Activated T-cell treated with anti-CD3 and anti-CD28 coated beads, Interleukin-2, amount 50 U/mL, for 72 hours (primary cell): ENCODE measurements at places on chromosomes 2 and 18.

GRCh38 chr2:190864375-190864774 lies 16.2 kb upstream of the GLS start:
- H3K27me3 ChIP-seq, result peaks cover 6% of the 10 kb centered on the region
- H3K4me1 ChIP-seq, result peaks cover 29% of the 10 kb centered on the region
- DNase-seq, result no peak
- no peak overlapping the region for H3K4me3 ChIP-seq

DNA sequence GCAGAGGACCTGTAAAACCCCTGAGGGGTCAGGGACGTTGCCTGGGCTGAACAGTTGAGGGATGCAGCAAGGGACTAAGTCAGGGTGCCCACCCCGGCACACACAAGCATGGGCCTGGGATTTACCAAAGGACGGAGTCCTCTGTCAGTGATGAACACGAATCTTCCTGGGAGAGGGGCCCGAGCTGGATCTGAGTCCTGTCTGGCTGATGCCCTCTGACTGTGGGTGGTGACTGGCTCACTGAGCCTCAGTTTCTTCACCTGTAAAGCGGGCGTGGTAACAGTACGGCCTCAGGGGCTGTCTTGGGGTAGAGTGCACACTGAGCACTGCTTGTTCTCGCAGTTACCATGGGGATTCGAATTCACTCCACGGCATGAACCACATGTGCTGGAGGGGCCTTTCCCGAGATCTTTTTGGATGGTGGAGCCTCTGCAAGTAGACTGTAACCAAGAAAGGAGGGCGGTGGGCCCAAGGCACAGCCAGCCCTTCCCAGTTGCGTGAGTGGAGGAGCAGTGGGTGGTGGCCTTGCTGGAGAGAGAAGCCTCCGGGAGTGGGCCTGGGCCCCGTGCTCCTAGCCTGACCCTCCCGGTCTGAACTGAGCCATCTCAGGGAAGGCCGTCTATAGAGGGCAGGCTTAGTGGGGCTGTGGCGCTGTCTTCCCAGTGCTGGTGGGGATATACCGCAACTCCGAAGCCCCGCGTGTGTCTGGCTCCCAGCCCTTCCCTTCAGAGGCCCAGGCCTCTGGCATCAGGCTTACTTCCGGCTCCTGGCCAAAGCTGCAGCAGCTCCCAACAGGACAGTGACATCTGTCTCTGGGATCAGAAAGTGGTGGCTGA lies 130.8 kb upstream of the HS6ST1 start:
- no peaks in the 10 kb centered on the region for H3K36me3 ChIP-seq
- no peak overlapping the region for H3K27ac ChIP-seq
- H3K4me3 ChIP-seq, result no peak overlapping the region
- no peaks in the 10 kb centered on the region for H3K4me1 ChIP-seq
- no peak for DNase-seq
- no peaks in the 10 kb centered on the region for H3K27me3 ChIP-seq

DNA sequence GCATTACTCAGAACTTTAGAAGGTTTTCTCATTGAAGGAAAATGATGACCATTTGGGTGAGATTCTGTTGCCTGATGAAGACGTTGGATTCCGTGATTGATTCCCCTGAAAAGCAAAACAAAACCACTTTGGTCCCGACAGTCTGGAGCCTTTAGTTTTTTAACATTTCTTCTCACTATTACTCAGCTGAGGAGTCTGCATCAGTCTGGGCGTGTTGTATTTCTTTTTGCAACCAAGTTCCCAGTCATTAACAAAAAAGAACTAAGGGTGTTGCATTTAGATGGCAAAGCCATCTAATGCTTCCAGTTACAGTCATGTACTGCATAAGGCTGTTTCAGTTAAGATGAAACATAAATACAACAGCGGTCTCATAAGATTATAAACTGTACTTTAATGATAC lies 343.1 kb upstream of the CDH2 start:
- no peaks in the 10 kb centered on the region for H3K27me3 ChIP-seq
- peaks cover 4% of the 10 kb centered on the region for H3K36me3 ChIP-seq
- no peak overlapping the region for H3K27ac ChIP-seq

DNA sequence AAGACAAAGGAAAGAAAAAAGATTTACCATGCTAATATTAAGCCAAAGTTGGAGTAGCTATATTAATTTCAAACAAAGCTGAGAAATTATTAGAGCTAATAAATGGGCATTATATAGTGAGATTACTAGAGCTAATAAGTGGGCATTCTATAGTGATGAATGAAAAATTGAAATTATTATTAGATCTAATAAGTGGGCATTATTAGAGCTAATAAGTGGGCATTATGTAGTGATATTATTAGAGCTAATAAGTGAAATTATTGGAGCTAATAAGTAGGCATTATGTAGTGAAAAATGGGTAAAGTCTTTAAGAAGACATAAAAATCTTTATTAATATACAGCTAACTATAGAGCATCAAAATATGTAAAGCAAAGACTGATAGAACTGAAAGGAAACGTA lies 745.7 kb downstream of the TRIB2 start:
- H3K4me1 ChIP-seq, result no peaks in the 10 kb centered on the region
- H3K4me3 ChIP-seq, result no peak overlapping the region
- no peaks in the 10 kb centered on the region for H3K27me3 ChIP-seq
- DNase-seq, result no peak

DNA sequence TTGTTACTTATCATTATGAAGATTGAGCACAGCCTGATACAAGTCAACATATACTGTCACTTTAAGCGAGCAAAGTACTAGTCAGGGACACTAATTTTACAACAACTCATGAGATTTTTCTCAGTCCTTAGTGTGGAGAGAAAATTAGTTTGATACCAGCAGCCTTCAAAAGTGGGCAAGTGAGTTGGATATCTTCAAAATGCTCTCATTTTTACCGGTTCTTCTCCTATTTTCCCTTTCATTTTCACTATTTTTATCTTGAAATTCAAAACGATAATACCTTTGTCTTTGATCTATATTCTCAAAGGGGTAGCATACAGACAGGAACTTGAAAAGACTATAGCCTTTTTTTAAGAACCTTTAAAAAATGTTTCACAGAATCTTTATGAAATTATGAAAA lies 52.0 kb upstream of the UBXN4 start:
- no peaks in the 10 kb centered on the region for H3K27me3 ChIP-seq
- peaks cover 30% of the 10 kb centered on the region for H3K4me1 ChIP-seq
- peak overlapping the region; percentile 94 for H3K27ac ChIP-seq

- no peak overlapping the region for H3K4me3 ChIP-seq
- H3K4me1 ChIP-seq, result peaks cover 5% of the 10 kb centered on the region
- no peak overlapping the region for H3K27ac ChIP-seq
Measured at GRCh38 chr2:36556842-36557241, 41.1 kb downstream of the FEZ2 start.
